ENCODE measurements at places on chromosomes 11 and 22.

DNA sequence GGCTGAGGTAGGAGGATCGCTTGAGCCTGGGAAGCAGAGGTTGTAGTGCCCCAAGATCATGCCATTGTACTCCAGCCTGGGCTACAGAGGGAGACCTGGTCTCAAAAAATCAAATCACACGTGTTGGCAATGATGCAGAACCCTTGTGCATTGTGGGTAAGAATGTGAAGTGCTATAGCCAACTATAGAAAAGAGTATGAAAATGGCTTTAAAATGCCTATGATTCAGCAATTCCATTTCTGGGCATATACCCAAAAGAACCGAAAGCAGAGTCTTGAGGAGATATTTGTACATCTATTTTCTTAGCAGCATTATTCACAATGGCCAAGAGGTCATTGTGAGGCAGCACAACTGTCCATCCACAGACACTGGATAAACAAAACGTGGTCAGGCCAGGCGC, 2.6 kb upstream of the FADS3 start:
- DNase-seq: no peak

GRCh38 chr22:30326255-30326705, 461 bp downstream of the TBC1D10A start:
- DNase-seq: no peak

DNA sequence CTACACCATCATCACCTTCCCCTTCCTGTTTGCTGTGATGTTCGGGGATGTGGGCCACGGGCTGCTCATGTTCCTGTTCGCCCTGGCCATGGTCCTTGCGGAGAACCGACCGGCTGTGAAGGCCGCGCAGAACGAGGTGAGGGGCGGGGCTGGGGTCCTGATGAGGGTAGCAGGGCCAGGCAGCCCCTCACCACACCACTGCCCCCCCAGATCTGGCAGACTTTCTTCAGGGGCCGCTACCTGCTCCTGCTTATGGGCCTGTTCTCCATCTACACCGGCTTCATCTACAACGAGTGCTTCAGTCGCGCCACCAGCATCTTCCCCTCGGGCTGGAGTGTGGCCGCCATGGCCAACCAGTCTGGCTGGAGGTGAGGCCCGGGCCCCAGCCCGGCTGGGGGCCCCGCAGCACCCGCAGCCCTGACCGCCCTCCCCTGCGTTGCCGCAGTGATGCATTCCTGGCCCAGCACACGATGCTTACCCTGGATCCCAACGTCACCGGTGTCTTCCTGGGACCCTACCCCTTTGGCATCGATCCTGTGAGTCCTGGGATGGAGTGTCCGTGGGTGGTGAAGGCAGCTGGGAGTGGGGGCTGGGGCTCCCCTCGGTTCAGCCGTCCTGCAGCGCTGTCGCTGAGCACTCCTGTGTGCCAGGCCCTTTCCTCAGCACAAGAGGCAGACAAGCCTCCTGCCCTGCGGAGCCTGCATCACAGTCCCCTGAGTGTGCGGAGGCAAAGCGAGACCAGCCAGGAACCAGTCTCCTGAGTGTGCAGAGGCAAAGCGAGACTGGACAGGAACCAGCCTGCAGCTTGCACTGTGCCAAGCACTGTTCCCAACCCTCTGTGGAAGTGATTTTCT, 8.8 kb downstream of the TCIRG1 start:
- DNase-seq: no peak

DNA sequence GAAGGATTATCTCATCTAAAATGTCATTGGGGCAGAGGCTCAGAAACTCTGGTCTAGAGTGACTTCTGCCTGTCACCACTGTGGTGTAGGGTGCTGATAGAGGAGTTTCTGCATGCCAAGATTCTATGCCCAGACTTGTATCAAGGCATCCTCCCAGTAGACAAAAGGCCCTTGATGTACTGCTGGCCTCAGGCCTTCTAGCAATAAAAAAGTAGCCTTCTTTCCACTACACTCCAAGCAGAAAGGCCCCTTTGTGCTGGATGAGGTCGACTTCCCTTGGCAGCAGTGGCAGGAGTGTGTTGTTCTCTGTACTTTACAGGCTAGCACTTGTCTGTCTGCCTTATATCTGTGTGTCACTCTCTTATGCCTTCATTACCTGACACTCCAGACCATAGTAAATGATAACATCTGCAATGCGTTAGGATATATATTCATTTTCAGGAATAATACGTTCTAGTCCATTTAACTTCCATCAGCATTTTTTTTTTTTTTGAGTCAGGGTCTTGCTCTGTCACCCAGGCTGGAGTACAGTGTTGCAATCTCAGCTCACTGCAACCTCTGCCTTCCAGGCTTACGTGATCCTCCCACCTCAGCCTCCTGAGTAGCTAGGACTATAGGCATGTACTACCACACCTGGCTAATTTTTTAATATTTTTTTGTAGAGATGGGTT, 49.5 kb upstream of the RRM1 start:
- DNase-seq: no peak

DNA sequence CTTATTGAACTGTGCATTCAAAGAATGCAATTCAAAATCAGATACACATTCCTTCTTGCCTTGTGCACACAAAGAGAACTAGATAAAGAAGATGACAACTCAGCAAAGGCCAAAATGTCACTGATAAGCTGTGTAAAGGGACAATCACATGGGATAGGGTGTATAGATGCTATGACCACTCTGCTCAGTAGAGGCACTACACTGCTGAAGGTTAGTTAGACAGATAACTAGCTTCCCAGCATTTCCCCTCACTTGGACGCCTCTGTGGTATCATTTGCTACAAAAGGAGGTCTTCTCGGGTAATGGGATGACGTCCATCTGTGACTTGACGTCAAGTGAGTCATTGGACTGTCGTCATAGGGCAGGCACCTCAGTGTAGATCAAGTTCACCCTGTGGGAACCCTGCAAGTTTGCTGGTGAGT, 424.9 kb upstream of the CCDC90B start:
- no peak for DNase-seq

DNA sequence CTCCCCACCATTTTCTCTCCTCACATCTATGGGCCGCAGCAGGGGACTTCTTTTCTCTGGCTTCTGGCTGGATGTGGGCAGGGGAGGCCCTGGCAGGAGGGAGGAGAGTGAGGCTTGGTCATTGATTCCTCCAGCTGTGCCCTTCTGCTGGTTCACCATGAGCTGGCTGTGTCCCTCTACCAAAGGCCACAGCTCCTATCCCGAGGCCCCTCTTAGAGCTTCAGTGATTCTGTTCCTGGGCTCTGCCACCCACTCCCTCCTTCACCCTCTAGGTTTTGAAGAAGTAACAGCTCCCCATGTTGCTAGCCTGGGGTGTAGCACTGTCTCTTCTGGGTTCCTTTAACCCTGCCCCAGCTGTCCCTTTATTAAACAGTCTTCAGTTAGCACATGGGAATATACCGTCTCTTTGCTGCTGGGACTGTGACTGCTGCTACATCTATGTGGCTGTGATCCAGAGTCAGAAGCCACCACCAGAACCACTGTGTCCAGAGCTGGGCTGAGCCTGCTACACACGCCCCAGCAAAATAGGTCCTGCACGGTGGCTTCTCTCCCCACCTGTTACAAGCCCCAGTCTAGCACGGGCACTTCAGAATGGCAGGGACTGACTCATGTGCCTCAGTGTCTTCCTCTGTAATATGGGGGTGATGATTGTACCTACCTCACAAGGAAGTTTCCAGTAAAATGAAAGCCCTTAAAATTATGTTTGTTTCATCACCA, 578 bp upstream of the PARVG start:
- no peak for DNase-seq

All from SIG-M5 (cell line).